M059J (cell line): ENCODE measurements at places on chromosomes 12 and 14. TPM values are rescaled to one million over a fixed set of nuclear protein-coding genes. Genes with fewer than 3 reads are reported as not detected.

Gene JDP2
- total RNA-seq: 21.9 and 32.4 TPM in 2 replicates

Gene EML5
- total RNA-seq: 0.64 and 0.96 TPM in 2 replicates

Gene GPR137C
- total RNA-seq: 4.4 TPM in 2 replicates

Gene CLEC4D
- not detected in 2 replicates for total RNA-seq

Gene LRFN5
- 0.05 TPM in 1 of 2 replicates, not detected in the other for total RNA-seq

Gene ANHX
- not detected in 2 replicates for total RNA-seq

Gene NPFF
- total RNA-seq: not detected in 2 replicates

Gene PPP1R36
- 0.10 and 0.89 TPM in 2 replicates for total RNA-seq

Gene CD9
- total RNA-seq: 72.4 and 86.2 TPM in 2 replicates

Gene DCN
- total RNA-seq: 16.3 and 16.5 TPM in 2 replicates

Gene FAM181A
- total RNA-seq: not detected in 2 replicates

Gene FAM90A1
- 0.07 TPM in 1 of 2 replicates, not detected in the other for total RNA-seq

Gene PTPN21
- 3.7 and 6.2 TPM in 2 replicates for total RNA-seq

Gene ATP5MC2
- 206 and 387 TPM in 2 replicates for total RNA-seq

DNA sequence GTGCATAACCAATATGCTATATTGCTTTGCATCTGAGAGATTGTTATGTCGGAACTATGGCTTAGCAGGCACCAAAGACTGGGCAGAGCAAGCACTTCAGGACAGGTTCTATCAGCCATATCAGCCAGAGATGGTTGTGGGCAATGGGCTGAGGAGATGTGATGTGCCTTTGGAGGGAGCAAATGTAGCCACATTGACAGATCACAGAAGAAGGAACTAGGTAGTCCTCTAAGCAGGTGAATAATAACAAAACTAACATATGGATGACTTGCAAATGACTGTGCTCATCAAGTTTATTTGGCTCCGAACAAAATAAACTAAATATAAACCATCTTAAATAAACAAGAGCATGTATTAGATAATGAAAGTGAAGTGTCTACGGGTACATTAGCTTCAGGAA lies 291.7 kb downstream of the RMST start:
- no peak for DNase-seq

- no peak for DNase-seq
These were observed 30.7 kb downstream of the DTX1 start for GRCh38 chr12:113087193-113087592.

DNA sequence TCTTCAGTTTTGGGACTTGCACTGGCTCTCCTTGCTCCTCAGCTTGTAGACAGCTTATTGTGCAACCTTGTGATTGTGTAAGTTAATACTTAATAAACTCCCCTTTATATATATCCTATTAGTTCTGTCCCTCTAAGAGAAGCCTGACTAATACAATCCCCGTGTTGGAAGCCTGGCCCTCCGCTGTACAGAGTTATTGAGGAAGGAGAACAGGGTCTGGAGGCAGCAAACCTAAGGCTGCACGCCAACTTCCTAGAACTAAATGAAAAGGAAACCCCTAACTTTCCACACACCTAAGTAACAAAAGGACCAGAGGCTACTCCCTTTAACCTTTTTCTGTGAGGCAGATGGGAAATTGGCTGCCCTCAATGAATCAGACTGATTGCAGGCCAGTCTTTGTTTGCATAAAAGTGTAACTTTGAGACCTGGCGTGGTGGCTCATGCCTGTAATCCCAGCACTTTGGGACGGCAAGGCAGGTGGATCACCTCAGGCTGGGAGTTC lies 42.6 kb upstream of the LIMA1 start:
- DNase-seq: no peak

DNA sequence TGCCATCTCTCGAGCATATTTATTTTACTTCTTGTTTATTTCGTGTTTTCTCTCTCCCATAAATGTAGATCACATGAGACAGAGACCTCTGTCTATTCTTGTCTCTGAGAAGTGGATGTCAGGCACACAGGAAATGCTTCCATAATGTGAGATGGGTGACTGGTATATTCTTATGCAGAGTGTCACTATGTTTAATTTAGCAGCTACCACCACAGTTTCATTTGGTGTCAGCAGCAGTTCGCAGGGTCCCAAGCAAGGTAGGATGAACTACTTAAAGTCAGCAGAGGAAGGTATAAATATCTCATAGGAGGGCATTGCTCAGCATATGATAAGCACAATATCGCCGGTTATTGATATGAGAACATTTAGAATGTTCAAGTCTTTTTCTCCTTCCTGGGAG lies 180.9 kb upstream of the CNTN1 start:
- no peak for DNase-seq

GRCh38 chr12:118022728-118023109 lies 6.2 kb downstream of the RFC5 start:
- DNase-seq: no peak

- DNase-seq: no peak
These were observed 1.2 kb upstream of the GPR132 start for GRCh38 chr14:105066240-105067071.

DNA sequence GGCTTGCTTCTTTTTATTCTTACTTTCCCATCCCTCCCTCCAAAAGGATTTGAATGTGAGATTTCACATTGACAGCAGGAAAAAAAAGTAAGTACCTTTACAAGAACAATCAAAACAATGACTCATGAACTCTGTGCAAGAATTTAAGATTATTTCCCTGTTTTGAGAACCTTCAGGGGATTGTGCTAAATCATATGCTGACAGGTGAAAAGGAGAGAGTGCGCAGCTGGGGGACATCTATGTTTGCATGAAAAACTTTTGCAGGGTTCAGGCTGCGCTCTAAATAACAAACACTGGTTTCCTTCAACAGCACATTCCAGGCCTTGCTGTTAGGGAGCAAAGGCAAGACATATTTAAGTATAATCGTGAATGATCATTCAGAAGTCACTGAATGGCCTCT lies 27.3 kb downstream of the RERG start:
- peak; percentile 11 for DNase-seq

DNA sequence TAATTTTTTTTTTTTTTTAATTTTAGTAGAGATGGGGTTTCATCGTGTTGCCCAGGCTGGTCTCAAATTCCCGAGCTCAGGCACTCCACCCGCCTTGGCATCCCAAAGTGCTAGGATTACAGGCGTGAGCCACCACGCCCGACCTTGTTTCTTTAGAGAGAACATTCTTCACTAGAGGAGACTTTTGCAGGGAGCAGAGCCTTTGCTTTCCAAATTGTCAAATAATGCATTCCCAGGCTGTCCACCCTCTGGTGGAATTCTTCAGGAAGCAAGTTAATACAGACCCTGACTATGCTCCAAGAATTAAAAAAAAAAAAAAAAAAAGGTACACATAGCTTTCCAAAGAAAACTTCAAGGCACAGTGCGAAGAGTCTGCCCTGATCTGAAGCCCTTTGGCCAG lies 6.8 kb downstream of the ALDH1L2 start:
- no peak for DNase-seq

DNA sequence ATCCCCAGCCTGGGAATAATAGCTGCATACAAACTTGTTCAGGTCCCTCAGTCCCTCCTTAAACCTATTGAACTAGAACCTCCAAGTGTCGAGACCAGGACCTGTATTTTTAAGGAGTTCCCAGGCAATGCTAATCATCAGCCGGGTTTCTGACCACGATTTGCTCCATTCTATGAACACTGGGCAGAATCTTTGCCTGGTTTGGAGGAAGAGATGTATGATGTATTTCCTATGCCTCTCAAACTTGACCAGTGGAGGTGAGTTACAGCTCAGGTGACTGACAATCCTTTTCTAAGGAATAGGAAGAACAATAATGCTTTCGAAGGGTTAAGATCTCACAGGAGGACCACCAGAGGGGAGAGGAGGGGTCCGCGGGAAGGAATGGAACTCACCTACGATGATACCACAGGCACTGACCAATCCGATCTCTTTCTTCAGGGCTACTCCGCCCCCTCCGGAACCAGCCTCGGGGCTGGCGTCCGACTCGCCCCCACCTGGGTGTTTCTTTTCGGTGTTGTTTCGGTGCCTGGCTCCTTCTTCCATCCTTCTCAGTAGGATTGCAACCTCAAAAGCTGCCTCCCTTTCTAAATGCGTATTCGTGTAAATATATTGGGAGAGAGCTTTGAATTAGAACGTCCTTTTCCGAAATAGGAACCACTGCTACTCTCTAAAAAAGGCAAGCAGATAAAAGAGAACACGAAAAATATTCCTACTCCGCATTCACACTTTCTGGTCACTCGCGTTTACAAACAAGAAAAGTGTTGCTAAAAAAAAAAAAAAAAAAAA lies 895 bp downstream of the SLC7A8 start:
- peak; percentile 25 for DNase-seq

- peak; percentile 83 for DNase-seq
These were observed 8.3 kb downstream of the FMNL3 start for GRCh38 chr12:49698619-49699545.

DNA sequence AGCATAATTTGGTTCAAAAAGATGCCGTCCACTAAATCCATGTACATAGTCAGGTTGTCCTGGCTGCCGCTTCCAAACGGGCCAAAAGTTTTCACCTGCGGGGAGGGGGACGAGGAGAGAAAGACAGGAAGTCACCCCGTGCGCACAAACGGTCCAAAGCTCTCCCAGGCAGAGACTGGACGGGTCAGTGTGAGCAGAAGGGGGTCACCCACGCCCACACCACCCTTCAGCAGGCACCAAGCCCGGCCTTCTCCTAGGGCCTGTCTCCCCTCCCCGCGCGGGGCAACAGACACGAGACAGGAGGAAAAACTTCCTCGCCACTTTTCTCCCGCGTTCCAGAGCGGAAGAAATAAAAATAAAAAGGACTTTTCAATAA lies 888 bp downstream of the CCDC88C start:
- no peak for DNase-seq

DNA sequence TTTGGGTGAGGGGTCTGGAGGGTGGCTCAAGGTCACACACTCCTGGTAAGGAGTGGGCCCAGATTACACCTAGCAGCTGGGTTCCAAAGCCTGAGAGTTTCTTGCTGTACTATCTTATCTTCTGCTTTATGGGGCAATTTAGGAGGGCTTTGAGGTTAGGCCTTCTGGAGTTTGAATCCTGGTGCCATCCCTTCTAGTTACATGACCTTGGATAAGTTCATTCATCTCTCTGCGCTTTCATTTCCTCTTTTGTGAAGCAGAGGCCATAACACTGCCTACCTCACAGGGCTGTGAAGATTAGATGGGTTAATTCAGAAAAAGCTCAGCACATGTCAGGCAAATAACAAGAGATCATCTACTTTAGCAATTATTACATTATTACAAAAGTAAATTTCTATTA lies 7.4 kb upstream of the KRT77 start:
- DNase-seq: no peak

DNA sequence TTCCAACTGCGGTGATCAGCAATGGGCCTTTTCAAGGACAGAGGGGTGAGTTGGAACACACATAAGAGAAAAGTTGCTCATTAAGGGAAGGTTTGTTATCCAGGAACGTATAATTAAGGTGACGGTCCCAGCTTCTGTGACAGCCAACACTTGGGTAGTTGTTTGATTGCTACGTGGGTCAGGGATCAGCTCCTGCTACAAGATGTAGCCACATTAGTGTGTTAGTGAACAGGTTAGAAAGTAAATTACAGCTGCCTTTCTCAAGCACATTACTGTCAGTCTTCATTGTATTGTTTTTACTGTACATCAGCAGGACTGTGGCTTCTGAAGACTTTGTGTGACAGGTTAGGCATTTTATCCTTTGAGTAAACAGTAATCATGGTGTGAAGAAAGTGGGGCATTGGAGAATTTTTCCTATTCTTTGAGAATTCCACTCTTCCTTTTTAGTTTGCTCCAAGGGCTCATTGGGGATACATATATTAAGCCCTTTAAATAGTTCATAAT lies 230.5 kb downstream of the EGLN3 start:
- no peak for DNase-seq

- no peak for DNase-seq
These were observed 9.8 kb downstream of the GALNT4 start for GRCh38 chr12:89514751-89515150.

GRCh38 chr12:125151284-125151683 lies 86.0 kb downstream of the AACS start:
- no peak for DNase-seq

DNA sequence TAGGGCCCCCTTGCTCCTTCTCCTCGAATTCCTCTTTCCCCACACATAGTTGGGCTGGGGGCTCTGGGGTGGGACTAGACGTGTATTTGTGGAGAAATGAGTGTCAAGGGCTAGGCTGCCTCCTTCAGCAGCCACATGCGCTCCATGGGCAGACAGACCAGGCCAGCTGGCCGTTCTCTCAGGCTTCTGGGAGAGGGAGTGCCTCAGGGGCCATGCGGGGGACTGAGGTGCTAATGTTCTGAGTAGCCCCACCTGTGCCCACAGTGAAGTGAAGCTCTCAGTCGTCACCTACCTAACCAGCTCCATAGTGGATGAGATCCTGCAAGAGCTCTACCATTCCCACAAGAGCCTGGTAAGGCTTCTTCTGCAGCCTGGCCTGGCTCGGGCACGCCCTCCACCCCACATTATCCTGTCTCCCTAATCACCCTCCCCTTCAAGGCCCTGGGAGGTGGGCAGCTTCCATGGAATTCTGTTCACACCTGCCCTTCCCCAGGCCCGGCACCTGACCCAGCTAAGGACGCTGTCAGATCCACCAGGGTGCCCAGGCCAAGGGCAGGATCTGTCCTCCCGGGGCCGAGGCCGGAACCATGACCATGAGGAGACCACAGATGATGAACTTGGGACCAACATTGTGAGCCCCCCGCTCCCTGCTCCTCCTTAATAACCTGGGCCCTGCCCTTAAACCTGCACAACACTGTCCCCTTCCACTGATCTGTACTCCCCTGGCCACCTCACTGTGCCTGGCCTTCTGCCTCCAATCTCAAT lies 9.0 kb upstream of the CPNE6 start:
- DNase-seq: no peak

DNA sequence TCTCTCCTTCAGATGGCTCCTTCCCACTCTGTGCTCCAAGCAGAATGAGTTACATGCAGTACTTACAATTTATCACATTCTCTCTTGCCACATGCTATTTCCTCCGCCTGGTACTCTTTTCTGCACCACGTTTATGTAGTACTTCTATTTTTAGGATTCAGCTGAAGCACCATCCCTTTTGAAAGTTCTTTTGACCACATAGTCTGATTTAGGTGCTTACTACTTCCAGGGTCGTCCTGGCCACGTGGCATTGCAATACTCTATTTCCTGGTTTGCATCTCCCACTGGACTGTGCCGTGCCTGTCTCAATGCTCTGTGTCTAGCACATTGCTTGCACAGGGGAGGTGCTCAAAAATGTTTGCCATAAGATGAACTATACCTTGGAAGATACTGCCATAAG lies 16.3 kb upstream of the TBC1D30 start:
- no peak for DNase-seq

- peak; percentile 18 for DNase-seq
These were observed 21.4 kb downstream of the CCDC177 start for GRCh38 chr14:69553252-69553651.
